ENCODE measurements at places on chromosomes 7 and 10.

DNA sequence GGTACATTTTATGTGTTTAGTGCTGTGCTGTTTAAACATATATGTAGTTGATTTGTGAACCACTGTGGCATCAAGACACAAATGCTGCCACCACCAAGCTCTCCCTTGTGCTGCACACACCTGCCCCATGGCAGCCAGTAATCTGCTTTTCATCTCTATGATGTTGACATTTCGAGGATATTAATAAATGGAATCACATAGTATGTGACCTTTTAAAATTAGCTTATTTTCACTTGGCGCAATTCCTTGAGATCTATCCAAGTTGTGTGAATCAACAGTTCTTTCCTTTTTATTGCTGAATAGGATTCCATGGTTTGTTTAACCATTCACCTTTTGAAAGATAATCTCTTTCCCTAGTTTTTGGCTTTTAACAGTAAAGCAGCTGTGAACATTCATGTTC lies 73.1 kb downstream of the BMPR1A start:
- no peak for DNase-seq

DNA sequence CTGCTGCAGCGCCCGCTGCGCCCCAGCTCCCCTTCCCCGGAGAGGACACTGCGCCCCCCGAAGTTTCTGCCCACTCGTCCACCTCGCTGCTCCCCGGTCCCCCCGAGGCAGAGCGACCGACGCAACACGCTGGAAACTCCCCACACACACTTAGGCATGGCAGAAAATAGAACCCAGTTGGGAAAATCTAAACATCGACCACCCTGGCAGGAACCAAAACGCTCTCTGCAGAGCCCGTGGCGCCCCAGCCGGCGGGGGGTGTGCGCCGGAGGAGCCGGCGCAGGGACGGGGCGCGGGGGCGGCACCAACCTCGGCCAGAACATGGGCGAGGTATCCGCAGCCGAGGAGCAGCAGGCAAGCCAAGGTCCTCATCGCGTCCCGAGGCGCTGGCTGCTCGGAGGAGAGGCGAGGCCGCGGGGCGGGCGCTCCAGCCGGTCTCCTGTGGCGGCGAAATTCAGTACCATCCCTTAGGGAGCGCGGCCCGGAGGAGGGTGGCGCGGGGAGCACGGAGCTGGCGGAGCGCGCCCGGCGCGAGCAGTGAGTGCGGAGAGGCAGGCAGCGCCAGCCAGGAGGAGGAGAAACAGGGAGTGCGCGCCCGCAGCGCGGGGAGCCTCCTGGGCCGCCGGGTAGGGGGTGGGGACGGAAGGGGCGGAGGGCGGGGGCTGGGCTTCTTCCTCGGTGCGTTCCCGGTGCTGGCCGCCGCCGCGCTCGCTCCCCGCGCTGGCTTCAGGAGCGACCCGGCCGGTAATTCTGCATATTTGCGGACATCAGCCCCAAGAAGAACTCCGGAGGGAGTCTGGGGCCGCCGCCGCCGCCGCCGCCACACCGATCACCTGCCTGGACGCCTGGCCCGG lies 789 bp downstream of the PDGFA start:
- peak; percentile 86 for DNase-seq

GRCh38 chr7:105648561-105649401 lies 67.5 kb upstream of the EFCAB10 start:
- peak; percentile 75 for DNase-seq

- DNase-seq, result no peak
These were observed 105.4 kb upstream of the BET1 start for GRCh38 chr7:94109556-94109955.

DNA sequence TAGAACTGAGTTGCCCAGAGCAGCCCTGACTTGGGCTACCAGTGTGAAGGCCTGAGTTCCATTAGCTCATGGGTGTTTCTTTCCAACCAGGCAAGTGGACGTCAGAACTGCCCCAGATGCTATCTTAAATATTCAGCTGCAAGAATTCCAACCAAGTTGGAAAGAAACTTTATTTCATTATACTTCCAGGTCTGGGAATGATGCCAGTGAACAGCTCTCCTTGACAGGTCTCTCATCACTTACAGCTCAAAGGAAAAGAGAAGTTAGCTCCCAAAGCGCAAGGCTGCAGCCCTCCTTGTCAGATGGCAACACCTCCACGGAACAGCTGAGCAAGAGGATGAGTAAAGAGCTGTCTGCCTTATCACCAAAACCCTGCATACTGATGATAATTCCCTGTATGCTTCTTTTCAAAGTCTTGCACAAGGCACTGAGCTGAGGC lies 255.5 kb upstream of the AOAH start:
- DNase-seq, result no peak
